ENCODE measurements at places on chromosomes 11 and 22.

DNA sequence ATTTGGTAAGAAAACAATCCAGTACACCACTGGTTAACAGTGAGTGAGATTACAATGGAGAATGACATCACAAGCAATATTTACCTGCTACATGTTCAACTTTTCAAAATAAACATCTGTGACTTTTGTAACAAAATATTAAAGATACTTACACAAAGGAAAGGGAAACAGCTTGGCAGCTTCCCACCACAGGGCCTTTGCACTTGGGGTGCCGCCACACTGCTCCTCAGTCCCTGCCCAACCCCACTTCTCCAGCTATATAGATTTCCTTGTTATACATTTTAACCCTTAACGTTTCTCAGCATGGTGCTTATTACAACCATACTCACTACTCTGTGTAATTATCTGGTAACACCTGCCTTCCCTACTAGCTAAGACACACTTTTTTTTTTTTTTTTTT lies 10.9 kb downstream of the KMT5B start:
- no peak for DNase-seq

GRCh38 chr11:126561327-126561893 lies 205.9 kb downstream of the ST3GAL4 start:
- no peak for DNase-seq

DNA sequence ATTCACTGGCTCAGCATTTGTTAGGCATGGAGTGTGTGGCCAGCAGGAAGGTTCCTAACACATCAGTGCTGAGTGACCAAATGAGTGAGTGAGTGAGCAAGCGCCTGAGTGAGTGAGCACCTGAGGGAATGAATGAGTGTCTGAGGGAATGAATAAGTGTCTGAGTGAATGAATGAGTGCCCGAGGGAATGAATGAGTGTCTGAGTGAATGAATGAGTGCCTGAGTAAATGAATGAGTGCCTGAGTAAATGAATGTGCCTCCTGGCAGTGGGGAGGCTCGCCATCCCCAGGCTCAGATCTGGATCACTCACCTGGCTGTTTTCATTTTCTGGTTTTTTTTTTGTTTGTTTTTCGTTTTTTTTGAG lies 52.1 kb upstream of the TCF20 start:
- no peak for DNase-seq

- peak; percentile 15 for DNase-seq
These were observed 8.4 kb downstream of the LRRC10B start for GRCh38 chr11:61516675-61517572.

- DNase-seq = no peak
These were observed 8.6 kb downstream of the OAF start for GRCh38 chr11:120219232-120219937.

DNA sequence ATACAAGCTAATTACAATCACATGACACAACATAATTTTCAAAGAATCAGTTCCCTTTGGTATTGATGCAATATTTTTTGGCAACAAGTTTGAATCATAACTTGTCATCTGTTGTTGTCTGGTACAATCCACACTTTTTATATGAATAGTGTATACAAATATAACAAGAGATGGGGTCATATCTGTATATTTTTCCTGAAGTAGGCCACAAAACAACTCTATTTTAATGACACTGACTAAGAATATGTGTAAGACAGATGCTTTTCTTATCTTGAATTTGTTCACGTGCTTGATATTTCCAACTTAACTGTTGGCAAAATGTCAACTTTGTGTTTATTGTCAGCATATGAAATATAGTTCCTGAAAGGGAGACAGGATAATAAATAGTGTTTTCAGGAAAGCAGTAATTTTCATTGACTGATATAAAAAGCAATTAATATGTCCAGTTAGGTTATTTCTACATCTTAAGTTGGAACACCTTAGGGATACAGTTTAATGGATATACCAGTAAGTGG lies 27.9 kb downstream of the NOX4 start:
- DNase-seq = no peak

DNA sequence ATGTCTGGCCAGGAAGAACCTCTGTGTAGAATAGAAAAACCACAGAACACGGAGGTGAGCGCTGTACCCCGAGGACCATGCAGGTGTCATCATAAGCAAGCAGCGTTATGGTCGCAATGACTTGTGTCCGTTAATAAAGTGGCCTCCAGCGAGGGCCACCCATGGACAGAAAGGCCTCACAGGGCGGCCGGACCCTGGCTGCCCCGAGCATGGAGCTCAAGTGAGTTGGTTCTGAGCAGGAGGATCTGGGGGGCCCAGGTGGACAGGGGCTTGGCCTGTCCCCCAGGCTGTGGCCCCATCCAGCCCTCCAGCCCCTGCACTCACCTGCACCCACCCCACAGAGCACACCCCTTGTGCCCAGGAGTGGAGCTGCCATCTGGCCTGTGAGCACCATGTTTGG lies 133.8 kb downstream of the BRD1 start:
- DNase-seq = no peak

DNA sequence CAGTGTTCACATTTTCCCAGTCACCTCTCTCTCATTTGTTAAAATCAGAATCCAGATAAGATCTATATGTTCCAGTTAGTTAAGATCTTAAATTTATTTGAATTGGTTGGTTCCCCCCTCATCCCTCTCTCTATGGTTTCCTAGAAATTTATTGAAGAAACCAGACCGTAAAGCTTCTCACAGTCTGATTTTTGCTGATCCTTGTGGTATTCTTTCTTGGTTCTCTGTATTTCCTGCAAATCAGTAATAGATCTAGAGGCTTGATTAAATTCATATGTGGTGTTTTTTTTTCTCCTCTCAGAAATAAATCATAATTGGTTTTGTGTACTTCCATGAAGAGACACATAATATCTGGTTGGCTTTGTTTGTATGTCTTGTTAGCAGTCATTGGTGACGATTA lies 147.5 kb downstream of the TMEM135 start:
- DNase-seq = no peak

DNA sequence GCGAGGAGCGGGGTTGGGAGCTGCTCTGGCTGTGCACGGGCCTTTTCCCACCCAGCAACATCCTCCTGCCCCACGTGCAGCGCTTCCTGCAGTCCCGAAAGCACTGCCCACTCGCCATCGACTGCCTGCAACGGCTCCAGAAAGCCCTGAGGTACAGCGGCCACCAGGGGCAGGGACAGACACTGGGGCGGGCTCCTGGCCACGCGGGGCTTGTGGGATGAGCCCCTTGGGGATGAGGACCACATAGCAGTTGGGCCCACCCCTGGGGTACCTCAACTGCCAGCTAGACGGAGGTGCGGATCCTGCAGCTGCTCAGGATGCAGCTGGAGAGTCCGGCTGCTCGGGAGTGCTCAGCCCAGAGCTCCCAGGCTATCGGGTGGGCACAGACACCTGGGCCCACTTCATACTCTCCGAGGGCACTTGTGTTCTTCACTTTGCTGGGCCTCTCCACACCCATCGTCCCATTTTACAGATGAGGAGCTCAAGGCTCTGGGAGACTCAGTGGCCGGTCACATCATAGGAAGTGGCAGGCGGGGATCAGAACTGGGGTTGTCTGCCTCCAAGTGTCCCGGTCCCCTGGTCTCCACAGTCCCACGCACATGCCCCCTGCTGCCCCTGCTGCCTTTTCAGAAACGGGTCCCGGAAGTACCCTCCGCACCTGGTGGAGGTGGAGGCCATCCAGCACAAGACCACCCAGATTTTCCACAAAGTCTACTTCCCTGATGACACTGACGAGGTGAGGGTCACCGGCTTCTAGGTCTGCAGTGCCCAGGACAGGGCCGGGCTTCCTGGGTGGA lies 77.6 kb downstream of the MYO7A start:
- DNase-seq = no peak

- DNase-seq = no peak
These were observed 4.0 kb upstream of the CDKN1C start for GRCh38 chr11:2889362-2890273.

GRCh38 chr11:13286279-13286821 lies 8.8 kb downstream of the BMAL1 start:
- no peak for DNase-seq

DNA sequence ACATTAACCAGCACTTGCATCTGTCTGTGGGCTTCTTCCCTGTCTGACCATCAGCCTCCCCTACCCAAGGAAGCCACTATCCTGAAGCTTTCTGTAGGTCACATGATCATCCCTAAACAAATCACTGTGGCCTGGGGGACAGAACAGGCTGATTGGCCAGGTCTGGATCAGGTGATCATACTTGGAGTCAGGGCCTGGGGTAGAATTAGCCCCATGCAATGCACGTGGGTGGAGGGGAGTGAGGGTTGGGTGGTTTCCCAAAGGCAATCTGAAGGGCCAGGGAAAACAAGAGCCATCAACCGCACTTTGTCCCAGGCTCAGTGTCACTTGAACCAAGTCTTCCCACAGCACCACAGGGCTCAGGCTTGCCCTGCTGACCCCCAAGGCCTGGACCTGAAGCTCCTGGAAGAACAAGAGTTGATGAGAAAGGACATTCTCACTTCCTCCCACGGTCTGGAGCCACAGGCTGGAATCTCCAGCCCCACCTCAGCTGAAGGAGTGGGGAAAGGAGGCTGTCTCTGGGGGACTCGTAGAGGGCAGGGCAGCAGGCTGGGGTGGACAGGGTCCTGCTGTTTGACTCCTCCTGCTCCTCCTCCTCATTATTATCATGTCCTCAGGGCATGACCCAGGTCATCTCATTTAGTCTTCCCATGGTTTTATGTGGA lies 31.5 kb upstream of the TSPAN18 start:
- no peak for DNase-seq

GRCh38 chr11:93348930-93349329 lies 18.4 kb downstream of the DEUP1 start:
- DNase-seq = no peak

DNA sequence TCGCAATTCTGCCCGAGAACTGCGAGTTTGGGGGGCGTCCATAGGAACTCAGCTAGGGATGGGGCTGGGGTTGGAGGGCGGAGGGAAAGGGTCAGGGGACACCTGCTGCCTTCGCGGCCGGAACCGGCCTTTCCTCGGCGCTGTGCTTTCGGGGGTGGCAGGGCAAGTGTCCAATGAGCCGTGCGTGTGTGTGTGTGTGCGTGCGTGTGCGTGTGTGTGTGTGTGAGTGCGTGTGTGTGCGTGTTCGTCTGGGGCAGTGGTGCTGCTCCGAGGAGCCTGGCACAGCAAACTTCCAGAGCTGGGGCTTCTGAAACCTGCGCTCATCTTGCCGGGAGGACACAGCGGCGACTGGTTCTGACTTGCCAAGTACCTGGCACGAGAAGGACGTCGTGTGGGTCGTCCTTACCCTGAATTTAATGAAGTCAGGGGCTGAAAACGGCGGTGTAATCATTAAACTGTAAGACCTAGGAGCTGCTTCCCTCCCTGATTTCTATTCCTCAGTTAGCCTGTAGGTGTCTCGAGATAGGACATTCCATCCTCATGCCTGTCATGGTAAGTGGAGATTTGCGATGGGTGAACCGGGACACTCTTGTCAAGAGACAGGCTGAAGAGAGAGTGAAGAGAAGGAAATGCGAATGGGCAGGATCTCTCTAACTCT lies 27.0 kb upstream of the AMOTL1 start:
- DNase-seq = no peak

- no peak for DNase-seq
These were observed 14.8 kb upstream of the MAML2 start for GRCh38 chr11:96357794-96358193.

GRCh38 chr11:75400146-75400865 lies 988 bp downstream of the RPS3 start:
- no peak for DNase-seq

DNA sequence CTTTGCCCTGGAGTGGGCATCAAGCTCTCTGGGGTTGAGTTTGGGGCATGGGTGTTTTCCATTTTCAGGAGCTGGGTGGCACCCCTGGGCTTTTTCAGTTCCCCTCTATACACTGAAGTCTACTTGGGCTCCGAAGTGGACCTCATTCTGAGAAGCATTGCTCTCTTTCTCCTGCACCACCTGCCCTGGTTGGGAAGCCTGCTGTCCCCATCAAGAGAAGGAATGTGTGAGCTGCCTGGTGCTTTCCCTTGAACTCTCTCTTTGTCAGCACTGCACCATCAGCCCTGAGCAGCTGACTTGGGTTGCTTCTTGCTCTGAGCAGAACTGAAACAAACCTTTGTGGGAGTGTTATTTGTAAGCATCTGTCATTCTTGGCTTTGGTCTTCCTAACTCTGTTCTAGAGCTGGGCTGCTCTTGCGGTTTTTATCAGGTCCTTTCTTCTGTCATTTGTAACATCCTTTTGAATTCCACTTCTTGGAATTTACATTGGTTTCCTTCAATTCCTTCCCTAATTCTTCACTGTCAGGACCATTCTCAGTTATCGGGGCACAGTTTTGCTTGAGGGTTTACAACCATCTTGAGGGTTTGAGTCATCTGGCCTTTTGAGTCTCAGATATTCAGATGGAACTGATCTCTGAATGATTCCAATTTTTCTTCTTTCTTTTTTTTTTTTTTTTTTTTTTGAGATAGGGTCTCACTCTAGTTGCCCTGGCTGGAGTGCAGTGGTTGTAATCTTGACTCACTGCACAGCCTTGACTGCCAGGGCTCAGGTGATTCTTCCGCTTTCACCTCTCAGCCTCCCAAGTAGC lies 20.5 kb downstream of the UBE2L3 start:
- DNase-seq = no peak

DNA sequence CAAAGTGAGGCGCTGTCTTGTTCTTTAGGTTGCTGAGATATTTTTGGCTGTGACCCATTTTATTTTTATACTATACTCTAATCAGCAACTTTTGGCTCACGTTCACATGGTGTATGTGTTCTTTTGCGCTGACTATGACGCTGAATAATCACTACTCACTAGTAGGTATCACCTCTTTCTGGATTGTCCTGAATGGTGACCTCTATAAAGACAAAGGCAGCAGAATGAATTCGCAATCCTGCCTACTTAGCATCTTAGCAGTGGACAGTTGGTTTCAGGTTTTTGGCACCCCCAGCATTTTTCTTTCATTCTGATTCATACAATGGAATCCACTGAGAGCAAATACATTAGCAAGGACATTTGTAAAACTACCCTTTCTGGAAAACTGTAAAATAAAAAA lies 351.3 kb downstream of the JRKL start:
- no peak for DNase-seq

GRCh38 chr11:121106812-121107211 lies 5.8 kb downstream of the TECTA start:
- DNase-seq = no peak

DNA sequence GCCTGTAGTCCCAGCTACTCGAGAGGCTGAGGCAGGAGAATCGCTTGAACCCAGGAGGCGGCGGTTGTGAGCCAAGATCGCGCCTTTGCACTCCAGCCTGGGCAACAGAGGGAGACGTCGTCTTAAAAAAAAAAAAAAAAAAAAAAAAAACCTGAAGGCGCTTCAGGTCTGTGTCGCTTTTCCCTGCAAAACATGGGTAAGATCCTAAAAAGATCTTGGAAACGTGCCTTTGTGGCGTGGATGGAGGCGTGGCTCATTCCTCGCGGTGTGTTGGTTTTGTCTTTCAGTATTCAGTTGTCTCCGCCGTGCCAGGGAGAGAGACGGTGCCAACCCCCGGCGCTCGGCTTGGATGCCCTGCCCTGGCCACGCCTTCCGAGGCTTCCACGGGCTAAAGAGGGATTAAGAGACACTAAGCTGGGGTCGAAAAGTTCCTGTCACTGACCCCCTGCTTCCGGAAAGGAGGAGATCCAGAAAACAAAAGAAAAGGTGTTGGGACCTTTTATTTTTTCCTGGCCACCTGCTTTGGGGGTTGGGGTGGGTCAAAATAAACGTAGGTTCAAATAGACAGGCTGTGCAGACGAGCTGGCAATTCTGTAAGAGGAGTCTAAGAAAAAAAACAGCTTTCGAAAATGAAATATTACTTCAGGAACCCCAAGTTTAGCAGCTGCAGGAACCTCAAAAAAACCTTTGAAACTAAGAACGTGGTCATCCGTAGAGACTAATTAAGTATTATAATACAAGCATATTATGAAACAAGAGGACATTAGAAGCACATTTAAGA lies 1.1 kb upstream of the SLC35F2 start:
- DNase-seq = no peak

GRCh38 chr11:131998020-131998419 lies 627.6 kb downstream of the NTM start:
- DNase-seq = no peak

GRCh38 chr11:48210052-48210451 lies 6.6 kb upstream of the OR4B1 start:
- no peak for DNase-seq

Measured in bone marrow (tissue), 2 donors.